Substantia nigra (tissue), 51 donors: ENCODE measurements at places on chromosomes 7 and 10.

- no peak for DNase-seq
Observed at GRCh38 chr10:85995791-85996190, 370.8 kb downstream of the GRID1 start.

DNA sequence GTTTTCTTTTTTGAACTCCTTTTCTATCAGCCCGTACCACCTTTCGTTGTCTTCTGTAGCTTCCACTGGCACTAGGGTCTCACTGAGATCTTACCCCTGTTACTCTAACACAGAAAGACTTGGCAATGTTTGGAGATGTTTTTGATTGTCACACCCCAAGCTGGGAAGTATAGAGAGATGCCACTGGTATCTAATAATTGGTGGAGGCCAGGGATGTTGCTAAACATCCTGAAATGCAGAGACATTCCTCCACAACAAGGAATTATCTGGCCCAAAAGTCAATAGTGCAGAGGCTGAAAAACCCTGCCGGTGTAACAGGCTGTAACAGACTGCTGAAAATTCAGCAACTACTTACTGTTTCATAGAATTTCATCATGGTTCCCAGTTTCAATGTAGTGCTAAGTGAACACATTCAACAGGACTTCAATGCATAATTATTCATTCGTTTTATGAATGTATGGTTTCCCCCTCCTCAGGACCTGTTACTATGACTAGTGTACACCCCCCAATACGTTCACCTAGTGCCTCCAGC is 115.9 kb downstream of the TRIM24 start:
- no peak for DNase-seq

DNA sequence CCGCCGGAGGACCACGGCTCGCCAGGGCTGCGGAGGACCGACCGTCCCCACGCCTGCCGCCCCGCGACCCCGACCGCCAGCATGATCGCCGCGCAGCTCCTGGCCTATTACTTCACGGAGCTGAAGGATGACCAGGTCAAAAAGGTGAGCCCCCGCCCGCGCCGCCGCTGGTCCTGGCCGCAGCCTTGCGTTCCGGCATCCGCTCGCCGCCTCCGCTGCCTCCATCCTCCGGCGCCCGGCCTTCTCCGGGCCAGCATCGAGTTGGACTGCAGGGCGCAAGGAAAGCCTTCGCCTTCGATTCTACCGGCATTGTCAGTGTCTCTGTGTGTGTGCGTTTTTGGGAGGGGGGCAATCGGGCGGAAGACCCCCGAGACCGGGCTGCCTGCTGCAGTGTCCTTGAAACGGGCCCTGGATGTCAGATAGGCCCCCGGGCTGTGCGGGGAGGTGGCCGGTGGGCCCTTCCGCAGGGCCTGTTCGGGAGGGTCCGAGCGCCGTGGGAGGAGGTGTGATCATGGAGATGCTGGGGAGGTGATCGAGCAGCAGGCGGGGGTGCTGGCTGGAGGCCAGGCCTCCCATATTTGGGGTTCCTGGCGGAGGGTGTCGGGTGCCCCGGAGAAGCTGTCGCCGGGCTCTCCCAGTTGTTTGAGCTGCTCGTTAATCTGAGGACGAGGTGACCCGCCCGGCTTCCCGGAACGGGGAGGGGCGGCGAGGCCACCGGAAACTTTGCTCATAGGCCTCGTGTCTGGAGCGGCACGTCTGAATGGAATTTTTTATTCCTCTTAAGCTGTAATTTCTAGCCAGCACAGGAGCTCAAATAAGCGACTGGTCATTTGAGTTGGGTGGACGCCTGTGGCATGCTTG is 40.8 kb downstream of the HK1 start:
- DNase-seq = peak; percentile 28

- no peak for DNase-seq
Observed at GRCh38 chr10:67175354-67175753, 249.5 kb downstream of the LRRTM3 start.

DNA sequence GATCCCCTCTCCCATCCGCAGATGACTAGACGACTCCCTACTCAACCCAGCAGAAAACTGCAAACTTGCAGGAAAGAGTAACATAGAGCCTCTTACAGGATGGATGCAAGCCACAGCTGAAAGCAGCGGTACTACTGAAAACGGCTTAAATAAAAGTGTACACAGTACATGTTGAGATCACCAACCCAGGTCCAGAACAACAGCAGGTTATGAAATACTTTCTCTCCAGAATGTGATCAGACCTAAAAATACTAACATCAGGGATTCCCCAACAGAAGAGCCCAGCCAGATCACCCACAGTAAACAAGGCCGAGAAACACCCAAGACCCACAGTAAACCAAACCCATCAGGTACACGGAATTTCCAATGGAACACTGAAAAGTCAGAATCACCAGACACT is 13.2 kb downstream of the ATE1 start:
- DNase-seq = no peak
